ENCODE measurements at places on chromosomes 1 and 21. TPM values are rescaled to one million over a fixed set of nuclear protein-coding genes. Genes with fewer than 3 reads are reported as not detected.

Gene FMO1
- total RNA-seq, result 7.0 TPM

Gene VCAM1
- 1.5 TPM for total RNA-seq

Gene NTMT2
- total RNA-seq, result 1.8 TPM

Gene PTGER3
- 1.1 TPM for total RNA-seq

Gene MEGF6
- total RNA-seq, result 16.2 TPM

Gene MCOLN3
- total RNA-seq, result 0.77 TPM

Gene NDC1
- total RNA-seq, result 8.1 TPM

Gene CYYR1
- total RNA-seq, result 25.8 TPM

Gene PINK1
- 258 TPM for total RNA-seq

Gene MIXL1
- total RNA-seq, result 0.32 TPM

Gene DIPK1A
- 5.9 TPM for total RNA-seq

Gene SPRR3
- not detected for total RNA-seq

Gene C1orf115
- 11.3 TPM for total RNA-seq

Gene SLAMF6
- total RNA-seq, result 0.12 TPM

Data from heart left ventricle (tissue), 16 donors.